ENCODE measurements at places on chromosomes 11 and 22.
A peak's percentile ranks its signal among the peaks of the same experiment; 100 is the strongest.

- DNase-seq = no peak
Observed at GRCh38 chr22:32631507-32632255, 157.1 kb downstream of the FBXO7 start.

DNA sequence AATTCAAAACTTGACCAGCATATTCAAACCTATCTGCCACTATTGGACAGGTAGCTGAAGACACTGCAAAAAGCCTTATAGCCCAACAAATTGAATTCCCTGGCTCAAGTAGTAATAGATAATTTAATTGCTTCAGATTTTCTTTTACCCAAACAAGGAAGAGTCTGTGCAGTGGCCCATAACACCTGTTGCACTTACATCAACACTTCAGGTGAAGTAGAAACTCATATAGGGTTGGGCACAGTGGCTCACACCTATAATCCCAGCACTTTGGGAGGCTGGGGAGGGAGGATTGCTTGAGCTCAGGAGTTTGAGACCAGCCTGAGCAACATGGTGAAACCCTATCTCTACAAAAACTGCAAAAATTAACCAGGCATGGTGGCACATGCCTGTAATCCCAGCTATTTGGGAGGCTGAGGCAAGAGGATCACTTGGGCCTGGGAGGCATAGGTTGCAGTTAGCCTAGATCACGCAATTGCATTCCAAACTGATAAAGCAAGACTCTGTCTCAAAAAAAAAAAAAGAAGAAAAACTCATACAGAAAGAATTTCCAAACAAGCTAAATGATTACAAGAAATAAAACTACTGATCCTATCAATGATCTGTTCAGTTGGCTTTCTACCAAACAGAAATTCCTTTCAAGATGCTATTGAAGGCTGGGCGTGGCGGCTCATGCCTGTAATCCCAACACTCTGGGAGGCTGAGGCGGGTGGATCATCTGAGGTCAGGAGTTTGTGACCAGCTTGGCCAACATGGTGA is 9.5 kb downstream of the FOLR3 start:
- peak; percentile 29 for DNase-seq

GRCh38 chr11:108112057-108112456 is 9.3 kb upstream of the ACAT1 start:
- no peak for DNase-seq

DNA sequence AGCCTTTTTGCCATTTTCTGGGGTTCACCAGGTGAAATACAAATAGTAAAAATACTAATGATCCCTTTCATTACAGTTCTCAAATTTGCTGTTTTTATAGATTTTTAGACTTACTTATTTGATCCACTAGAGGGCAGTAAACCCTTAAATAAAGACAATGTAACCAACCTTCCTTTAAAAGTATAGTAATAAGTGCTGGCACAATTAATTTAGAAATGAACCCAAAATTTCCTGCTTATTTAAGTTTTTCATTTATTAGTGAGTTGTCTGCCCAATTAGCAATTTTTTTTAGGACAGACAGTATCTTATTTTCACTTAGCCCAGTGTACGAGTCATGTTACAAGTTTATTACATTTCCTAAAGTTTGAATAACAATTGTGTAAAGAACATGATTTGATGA is 4.7 kb downstream of the DDIAS start:
- DNase-seq = peak; percentile 69

GRCh38 chr11:40187295-40187694 is 1272.2 kb downstream of the LRRC4C start:
- DNase-seq = no peak

- DNase-seq = no peak
Observed at GRCh38 chr11:79028225-79028624, 412.6 kb downstream of the TENM4 start.

- peak; percentile 24 for DNase-seq
Observed at GRCh38 chr11:85589373-85589772, 37.8 kb downstream of the DLG2 start.

DNA sequence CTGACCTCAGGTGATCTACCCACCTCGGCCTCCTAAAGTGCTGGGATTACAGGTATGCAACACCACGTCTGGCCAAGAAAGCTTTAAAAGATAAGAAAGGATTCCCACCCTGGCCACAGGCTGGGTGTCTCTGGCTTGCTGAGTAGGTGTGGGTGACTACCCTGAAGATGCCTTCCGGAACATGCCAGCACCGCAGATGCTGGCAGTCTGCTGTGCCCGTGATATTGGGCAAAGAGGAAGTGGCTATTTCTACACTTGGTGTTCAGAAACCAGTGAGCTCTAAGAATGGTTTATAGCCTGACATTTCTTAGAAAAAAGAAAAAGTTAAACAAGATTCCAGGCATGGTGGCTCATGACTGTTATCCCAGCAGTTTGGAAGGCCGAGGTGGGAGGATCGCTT is 6.1 kb downstream of the MRPL11 start:
- no peak for DNase-seq

DNA sequence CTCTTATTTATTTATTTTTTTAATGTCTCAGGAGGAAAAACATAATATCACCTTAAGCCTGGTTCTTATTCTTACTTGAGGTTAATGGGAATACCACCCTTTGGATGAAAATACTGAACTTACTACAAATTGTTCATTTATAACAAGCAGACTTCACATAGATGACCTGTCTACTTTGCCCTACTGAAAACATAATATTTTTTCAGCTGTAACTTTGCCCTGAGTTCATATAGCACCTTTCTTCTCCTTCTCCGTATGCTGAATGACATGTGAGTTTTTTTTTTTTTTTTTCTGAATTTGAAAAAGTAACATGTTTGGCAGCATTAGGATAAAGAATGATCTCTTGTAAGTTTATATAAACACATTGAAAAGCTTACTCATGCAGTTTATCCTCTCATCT is 186.8 kb downstream of the TMEM135 start:
- DNase-seq = no peak

DNA sequence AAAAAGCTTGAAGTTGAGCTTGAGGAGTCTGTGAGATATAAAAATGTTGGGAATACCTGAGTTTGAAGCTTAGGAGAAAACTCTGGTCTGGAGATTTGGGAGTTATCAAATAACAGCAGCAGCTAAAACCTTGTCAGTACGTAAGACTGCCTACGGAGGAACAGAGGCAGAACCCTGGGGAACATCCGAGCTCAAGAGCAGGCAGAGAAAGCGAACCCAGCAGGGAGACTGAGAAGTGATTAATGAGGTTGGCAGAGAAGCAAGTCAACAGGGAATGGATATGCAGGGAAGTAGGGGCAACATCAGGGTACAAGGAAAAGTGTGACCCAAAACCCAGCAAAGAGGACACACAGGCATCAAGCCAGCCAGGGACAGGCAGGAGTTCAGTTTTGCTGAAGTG is 12.6 kb upstream of the MTFP1 start:
- DNase-seq = no peak

GRCh38 chr11:20592741-20593140 is 6.7 kb upstream of the SLC6A5 start:
- DNase-seq = no peak

- DNase-seq = peak; percentile 81
Observed at GRCh38 chr11:69259096-69259495, 34.9 kb upstream of the MYEOV start.

- DNase-seq = peak; percentile 26
Observed at GRCh38 chr11:43282607-43283440, 29.0 kb upstream of the API5 start.

DNA sequence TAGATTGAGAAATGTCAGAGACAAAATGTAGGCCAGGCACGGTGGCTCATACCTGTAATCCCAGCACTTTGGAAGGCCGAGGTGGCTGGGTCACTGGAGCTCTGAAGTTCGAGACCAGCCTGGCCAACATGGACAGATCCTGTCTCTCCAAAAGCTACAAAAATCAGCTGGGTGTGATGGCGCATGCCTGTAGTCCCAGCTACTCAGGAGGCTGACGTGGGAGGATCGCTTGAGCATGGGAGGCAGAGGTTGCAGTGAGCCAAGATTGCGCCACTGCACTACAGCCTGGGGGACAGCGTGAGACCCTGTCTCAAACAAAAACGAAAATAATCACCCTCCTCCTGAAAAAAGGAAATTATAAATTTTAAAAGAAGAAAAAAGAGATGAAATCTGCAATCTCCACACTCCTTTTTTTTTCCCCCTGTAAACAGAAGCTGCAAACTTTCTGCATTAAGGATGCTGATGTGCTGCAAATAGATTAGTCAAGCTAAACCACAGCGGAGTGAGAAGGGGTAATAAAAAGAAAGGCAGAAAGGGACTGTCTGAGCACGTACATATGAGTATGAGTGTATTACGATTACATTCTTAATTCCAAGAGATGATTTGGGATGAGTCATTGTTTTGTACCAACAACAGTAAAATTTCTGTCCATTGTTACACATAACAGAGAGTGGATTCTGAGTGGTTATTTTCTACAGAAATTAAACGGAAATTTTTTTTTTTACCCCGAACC is 87.3 kb downstream of the SIK3 start:
- DNase-seq = peak; percentile 7

DNA sequence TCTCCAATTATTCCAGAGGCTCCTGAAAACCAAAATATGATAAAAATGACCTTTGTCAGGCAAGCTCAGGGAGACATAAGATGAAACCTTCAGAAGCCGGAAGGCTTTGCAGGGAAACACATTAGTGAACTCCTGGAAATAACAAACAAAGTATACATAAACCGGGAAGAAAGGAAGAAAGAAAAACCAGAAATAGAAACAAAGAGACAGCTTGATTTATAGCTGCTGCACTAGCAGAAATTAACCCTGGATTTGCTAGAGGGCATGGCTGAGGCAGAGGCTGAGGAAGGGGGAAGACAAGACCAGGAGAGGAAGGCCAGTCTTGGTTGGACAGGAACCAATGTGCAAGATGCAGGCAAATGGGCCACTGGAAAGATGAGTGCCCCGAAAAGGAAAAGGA is 33.3 kb downstream of the SLC22A25 start:
- no peak for DNase-seq

DNA sequence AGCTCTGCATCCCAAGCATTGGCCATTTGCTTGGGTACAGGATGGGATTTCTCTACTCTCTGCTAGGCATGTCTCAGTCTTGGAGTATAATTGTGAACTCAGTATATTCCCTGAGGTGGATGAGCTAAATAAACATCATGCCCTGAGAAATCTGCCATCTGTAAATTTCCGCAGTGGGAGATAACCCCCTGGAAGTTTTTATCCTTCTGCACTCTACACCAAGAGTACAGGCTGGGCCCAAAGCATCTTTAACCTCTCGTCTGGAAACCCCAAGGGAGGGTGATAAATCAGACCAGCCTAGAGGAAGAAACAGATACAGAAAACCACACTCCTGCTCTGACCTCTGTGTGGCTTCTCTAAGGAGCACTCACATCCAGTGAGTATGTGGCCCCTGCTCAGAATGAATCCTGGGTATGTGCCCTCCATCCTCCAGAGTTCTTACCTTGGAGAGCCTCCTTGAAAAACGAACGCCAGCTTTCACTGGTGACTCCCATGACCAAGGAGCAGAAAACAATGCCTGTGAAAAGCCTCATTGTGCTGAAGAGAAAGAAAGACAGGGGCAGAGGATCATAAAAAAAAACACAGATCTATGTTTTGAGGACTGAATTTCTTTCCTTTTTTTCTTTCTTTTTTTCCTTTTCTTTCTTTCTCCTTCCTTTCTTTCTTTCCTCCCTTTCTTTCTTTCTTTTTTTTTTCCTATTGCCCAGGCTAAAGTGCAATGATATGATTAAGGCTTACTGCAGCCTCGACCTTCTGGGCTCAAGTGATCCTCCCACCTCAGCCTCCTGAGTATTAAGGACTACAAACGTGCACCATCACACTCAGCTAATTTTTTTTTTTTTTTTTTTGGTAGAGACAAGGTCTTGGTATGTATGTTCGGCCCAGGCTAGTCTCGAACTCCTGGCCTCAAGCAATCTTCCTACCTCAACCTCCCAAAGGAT is 938 bp downstream of the SAA4 start:
- no peak for DNase-seq

- no peak for DNase-seq
Observed at GRCh38 chr11:70834277-70834940, 418.0 kb downstream of the SHANK2 start.

GRCh38 chr11:15826826-15827225 is 529.5 kb downstream of the SOX6 start:
- DNase-seq = no peak

GRCh38 chr11:75966537-75967287 is 151.7 kb downstream of the UVRAG start:
- no peak for DNase-seq

Measured in LoVo (cell line).